ENCODE measurements at places on chromosomes 1 and 21.
A peak's percentile ranks its signal among the peaks of the same experiment; 100 is the strongest.

GRCh38 chr1:233971753-233972152, 67.3 kb downstream of the SLC35F3 start:
- DNase-seq, result no peak

DNA sequence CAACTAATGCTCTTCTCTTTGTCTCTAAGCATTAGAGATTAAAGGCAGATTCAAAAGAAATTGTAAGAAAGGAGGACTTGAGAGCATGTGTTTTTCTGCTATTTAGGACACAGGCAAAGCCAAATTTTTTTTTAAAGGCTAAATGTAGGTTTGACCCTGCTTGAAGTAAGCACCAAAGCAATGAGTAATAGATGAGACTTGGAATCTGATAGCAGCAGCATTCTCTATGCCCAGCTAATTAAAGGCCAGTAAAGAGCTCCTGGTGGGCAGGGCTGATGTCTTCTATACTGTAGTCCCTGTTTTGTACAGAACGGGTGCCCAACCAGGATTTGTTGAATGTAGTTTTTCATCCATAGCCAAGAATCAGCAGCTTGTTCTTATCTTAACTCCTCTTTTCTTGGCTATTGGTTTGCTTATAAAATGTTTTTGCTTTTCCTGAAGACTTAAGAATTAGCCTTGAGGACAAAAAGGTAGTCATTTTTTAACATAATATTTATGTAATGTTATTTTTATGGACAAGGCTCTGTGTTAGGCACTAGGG, 179.6 kb downstream of the LMO4 start:
- no peak for DNase-seq

- no peak for DNase-seq
Measured at GRCh38 chr1:6987940-6988339, 202.7 kb downstream of the CAMTA1 start.

- DNase-seq, result no peak
Measured at GRCh38 chr1:218366322-218367052, 21.4 kb downstream of the TGFB2 start.

DNA sequence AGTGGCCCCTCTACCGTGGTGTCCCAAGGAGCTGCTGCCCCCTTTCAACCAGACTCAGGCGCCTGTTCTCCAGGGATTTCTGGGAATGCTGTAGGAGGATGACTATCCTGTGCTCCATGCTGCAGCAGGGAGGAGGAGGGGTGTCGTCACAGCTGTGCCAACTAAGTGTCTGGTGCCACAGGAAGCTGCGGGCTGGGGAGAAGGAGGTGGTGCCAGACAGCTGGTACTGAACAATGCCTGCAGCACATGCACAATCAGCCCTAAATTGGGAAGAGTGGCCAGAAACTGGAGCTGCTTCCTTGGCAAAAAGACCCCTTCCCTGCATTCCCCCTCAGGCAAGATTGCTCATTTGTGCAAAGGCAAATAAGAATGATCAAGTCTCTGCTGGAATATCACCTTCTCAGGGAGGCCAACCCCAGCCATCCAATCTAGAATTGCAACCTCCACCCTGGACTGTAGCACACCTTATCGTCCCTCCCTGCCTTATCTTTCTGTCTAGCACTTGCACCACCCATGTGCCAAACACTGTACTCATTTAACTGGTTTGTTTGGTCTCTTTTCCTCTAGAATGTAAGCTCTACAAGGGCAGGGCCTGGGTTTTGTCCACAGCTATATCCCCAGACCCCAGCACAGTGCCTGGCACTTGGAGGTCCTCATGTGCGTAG, 33.3 kb downstream of the LAMB3 start:
- no peak for DNase-seq

GRCh38 chr21:27448960-27449359, 482.1 kb upstream of the ADAMTS5 start:
- DNase-seq, result no peak

GRCh38 chr1:204967451-204967850, 75.6 kb upstream of the CNTN2 start:
- no peak for DNase-seq

- no peak for DNase-seq
Measured at GRCh38 chr1:38152351-38153065, 105.9 kb upstream of the POU3F1 start.

DNA sequence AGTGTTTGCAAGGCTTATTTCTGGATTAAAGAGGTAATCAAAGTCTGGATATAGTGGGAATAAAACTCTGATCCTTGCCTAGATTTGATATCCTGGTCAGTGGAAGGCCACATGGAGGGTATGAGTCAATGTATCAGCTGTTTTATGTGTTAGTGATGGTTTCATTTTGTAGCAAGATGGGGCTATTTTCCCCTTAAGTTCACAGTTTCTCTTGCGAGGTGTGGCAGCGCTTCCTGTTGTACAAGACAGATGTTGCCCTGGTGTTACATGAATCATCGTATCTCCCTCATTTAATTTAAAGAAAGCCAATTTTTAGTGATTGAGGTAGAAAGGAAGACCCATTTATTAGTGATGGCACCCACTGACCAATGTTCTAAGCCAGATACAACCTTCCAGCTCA, 220.2 kb downstream of the DUSP10 start:
- no peak for DNase-seq

- DNase-seq, result no peak
Measured at GRCh38 chr1:56666112-56666608, 21.0 kb downstream of the PRKAA2 start.

DNA sequence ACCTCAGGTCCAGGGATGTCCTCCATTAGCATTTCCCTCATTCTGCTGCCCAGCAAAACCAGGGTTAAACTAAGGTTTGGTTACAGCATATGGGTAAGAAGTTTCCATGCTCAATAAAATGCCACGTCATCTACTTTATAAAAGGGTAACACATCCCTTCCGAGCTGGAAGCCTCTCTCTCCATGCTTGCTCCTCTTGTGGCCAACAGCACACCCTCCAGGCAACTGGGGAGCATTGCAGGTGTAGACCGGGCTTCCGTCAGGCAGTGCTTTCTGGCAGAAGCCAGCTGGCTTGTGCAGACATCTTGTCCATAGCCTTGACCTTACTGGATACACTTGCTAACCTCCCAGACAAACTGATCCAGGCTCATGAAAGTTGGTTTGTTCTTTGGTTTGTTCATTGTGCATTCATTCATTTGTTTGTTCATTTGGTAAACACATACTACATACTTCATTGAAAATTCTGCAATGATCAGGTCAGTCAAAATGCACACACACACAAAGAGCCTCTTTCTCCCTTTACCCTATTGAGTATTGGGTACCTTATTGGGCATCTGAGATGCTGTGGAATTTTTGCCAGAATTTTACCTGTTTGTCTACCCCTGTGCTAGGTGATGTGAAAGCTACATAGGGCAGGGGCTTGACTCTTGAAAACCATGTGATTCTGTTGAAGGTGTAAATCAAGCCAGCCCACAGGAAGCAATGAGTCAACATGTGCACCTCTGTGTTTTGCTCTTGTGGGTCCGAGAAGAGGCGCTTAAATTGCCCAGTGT, 422.8 kb downstream of the CAMTA1 start:
- DNase-seq, result peak; percentile 76

- no peak for DNase-seq
Measured at GRCh38 chr21:26962621-26963181, 4.2 kb downstream of the ADAMTS5 start.

- peak; percentile 95 for DNase-seq
Measured at GRCh38 chr1:203287109-203287893, 18.0 kb upstream of the BTG2 start.

GRCh38 chr1:92563457-92564216, 76.9 kb upstream of the GFI1 start:
- peak; percentile 44 for DNase-seq

GRCh38 chr1:58780836-58781452, 2.9 kb downstream of the JUN start:
- peak; percentile 74 for DNase-seq

- no peak for DNase-seq
Measured at GRCh38 chr1:172246521-172247390, 173.7 kb upstream of the C1orf105 start.

GRCh38 chr1:163047951-163048659, 21.1 kb upstream of the RGS4 start:
- no peak for DNase-seq

DNA sequence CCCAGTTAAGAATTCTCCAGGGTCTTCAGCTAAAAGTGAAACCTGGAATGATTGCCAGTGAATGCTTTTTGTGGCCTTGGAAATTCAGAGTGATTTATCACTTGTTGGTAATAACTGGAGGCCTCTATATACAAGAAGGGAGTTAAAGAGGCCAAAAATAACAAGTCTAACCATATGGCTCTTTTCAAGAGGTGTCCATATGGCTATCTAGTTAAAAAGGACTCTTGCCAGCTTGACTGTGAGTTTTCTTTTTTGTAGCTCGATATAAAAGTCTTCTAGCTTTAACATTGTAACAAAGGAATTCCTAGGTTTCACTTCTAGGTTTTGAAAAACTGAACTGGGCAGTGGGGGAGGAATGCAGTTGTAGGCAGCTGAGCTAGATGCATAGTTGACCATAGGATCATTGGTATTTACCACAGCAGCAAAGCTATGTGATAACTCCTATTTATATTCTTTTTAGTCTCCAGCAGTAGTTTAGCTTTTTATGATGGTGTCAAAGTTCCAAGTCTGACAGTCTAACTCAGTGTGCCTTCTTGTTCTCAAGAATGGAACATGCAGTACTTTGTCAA, 44.4 kb downstream of the CACHD1 start:
- no peak for DNase-seq

DNA sequence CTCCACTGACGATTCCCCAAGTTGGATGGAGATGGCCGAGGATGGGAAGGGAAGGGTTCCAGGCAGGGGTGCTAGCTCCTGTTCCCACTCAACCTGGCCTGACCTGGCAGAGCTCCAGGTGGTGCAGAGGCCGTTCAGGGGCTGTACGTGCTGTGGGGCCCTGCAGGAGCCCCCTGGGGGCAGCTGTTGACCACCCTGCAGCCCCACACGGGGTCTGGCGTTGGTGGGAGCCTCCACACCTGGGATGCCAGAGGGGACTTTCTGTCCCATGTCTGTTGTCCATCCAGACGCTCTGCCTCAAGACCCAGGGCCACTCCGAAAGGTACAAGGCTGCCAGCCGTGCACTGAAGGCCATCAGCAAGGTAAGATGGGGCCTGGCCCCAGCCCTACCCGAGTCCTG, 20.0 kb downstream of the ARHGEF16 start:
- no peak for DNase-seq
